ENCODE measurements at places on chromosomes 16 and 17. TPM values are rescaled to one million over a fixed set of nuclear protein-coding genes. Genes with fewer than 3 reads are reported as not detected.

Gene RCVRN
- total RNA-seq: not detected

Gene OR1F1
- total RNA-seq: not detected

Gene TEKT3
- total RNA-seq: 0.97 TPM

Gene RASL10B
- 4.8 TPM for total RNA-seq

Gene HSD11B2
- 1.6 TPM for total RNA-seq

Gene UNC45B
- not detected for total RNA-seq

- no peak for DNase-seq
Observed at GRCh38 chr16:75309899-75310430, 58.5 kb upstream of the BCAR1 start.

- peak; percentile 47 for DNase-seq
Observed at GRCh38 chr17:81471818-81472456, 40.7 kb downstream of the ACTG1 start.

DNA sequence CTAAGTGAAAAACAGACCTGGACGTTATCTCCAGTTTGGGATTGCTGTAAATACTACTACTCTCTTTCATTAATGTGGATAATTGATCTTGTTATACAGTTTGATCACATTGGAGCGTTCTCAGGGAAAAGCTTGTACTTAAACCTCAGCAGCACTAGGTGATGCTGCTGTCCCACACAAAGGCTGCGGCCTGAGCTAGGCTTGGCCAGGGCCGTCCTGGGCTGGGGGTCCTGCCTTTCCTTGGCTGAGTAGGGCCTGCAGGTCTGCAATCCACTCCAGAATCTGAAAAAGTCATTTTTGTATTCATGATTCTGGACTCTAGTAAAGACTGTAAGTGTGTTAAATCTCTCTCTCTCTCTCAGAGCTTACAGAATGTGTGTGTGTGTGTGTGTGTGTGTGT is 23.7 kb upstream of the PMFBP1 start:
- peak; percentile 78 for DNase-seq

DNA sequence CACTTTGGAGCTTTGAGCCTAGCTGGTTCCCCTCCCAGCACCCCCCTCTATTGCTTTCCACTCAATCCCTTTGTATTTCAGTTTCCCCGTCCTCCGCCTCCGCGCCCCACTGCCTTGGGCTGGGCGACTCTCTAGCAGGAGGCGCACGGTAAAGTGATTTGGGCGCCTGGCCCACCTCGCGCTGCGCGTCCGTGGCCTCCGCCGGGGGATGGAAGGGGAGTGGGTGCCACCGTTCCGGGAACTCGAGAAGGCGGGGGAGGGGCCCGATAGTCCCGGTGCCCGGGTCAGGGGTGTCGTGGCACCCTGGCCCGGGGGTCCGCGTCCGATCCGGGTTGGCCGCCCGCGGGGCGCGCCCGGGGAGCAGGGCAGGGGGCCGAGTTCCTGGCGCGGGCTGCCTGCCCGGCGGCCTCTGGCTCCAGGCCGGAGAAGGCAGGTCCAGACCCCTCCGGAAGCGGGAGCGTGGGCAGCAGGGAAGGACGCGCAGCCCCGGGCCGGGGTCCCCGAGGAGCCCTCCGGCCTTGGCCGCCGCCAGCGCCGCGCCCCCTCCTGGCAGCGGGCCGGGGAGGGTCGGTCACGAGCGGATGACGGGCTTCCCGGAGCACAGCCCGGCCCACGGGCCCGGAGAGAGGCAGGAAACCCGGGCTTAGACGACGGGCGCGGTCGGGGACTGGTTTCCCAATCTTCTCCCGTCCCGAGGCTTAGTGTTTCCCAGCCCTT is 15.8 kb downstream of the MEOX1 start:
- DNase-seq: peak; percentile 49

GRCh38 chr16:31036691-31037090 is 3.3 kb downstream of the STX4 start:
- no peak for DNase-seq

- no peak for DNase-seq
Observed at GRCh38 chr16:61246592-61246991, 789.6 kb downstream of the CDH8 start.

GRCh38 chr16:12802661-12803060 is 1.0 kb downstream of the CPPED1 start:
- DNase-seq: no peak

- DNase-seq: peak; percentile 92
Observed at GRCh38 chr17:28744104-28744971, 527 bp downstream of the TRAF4 start.

- DNase-seq: no peak
Observed at GRCh38 chr16:27188633-27189032, 14.7 kb upstream of the KDM8 start.

DNA sequence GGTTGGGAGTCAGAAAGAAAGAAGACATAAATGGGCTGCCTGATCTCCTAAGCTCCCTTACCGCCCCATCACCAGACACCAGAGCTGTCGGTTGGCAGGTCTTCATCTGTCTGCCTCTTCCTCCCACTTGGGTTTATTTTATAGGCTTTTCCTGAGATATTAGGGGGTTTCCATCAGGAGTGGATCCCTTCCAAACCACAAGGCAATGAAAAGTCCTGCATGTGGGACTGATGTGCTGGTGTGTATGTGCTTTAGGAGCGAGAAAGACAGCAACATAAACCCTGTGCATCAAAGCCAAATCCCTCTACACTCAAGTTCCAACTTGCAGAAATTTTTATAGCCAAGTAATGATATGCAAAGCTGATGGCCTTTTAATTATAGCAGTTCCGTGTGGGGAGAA is 389.5 kb downstream of the SLC39A11 start:
- DNase-seq: no peak

GRCh38 chr17:9527788-9528187 is 47.8 kb downstream of the STX8 start:
- no peak for DNase-seq

DNA sequence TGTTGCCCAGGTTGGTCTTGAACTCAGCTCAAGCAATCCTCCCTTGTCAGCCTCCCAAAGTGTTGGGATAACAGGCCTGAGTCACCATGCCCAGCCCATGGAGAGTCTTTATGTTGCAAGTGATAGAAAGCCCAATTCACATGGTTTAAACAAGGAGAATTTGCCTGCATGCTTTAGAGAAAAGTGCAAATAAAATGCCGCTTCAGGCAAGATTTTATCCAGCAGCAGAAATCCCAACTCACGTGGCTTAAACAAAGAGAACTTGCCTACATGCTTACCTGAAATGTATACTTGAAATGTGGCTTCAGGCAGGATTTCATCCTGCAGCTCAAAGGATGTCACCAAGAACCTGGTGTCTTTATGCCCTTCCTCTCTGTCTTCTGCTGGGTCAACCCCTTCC is 28.8 kb upstream of the XYLT2 start:
- no peak for DNase-seq

DNA sequence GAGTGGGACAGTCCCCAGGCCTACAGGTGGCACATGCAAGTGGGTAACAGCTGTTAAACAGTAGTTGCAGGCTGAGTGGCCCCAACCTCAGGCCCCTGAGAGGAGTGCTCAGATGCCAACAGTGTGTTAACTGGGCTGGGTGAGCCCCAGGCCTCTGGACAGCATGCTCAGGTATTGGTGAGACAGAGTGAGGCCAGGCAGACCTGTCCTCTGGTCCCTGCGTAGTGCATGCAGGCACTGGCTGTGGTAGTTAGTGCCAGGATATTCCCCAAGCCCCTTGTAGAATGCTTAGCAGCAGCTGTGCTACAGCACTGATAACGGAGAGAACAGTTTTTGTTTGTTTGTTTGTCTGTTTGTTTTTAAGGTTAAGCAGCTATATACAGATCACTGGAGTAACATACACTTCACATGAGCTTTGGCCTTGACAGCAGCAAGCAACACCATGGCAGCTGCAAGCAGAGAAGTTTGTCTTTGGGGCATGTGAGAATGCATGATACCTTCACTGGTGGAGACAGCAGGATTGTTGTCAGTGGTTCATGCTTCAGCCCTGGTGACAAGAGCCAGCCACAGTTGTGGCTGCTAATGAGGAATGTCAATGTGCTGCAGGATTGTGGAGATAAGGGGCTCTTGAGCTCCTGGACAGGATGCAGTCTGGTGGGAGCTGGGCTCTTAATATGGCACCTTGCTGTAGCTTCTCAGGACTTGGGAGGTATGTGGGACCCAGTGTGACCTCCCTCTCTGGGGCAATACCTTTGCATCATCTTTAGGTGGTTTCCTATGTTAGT is 614.4 kb downstream of the CDH11 start:
- DNase-seq: no peak

GRCh38 chr16:22299036-22299435 is 1.8 kb downstream of the POLR3E start:
- DNase-seq: no peak

GRCh38 chr17:7421186-7421585 is 1.1 kb downstream of the SPEM1 start:
- no peak for DNase-seq
